ENCODE measurements at places on chromosomes 7 and 10. TPM values are rescaled to one million over a fixed set of nuclear protein-coding genes. Genes with fewer than 3 reads are reported as not detected.
A peak's percentile ranks its signal among the peaks of the same experiment; 100 is the strongest.

Gene CISD1
- total RNA-seq: 5.5 TPM

Gene TFPI2
- total RNA-seq: 27.7 TPM

Gene PDE1C
- total RNA-seq: 25.8 TPM

Gene CPA2
- 1.9 TPM for total RNA-seq

Gene CYP51A1
- 93.4 TPM for total RNA-seq

Gene OR2AE1
- 0.96 TPM for total RNA-seq

Gene PLXNA4
- total RNA-seq: 34.9 TPM

Gene C10orf53
- total RNA-seq: 1.2 TPM

Gene SLC18A2
- total RNA-seq: 4.1 TPM

DNA sequence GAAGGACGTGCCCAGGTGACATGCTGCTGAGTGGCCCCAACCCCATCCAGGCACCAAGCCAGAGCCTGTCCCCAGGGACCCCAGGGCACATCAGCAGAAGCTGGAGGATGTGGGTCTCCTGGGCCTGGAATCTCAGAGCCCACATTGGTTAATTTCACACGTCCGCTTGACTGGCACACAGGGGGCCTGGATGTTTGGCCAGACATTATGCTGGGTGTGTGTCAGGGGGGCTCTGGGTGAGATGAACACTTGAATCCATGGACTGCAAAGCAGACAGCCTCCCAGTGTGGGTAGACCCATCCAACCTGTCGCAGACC lies 79.1 kb upstream of the RET start:
- no peak for DNase-seq

DNA sequence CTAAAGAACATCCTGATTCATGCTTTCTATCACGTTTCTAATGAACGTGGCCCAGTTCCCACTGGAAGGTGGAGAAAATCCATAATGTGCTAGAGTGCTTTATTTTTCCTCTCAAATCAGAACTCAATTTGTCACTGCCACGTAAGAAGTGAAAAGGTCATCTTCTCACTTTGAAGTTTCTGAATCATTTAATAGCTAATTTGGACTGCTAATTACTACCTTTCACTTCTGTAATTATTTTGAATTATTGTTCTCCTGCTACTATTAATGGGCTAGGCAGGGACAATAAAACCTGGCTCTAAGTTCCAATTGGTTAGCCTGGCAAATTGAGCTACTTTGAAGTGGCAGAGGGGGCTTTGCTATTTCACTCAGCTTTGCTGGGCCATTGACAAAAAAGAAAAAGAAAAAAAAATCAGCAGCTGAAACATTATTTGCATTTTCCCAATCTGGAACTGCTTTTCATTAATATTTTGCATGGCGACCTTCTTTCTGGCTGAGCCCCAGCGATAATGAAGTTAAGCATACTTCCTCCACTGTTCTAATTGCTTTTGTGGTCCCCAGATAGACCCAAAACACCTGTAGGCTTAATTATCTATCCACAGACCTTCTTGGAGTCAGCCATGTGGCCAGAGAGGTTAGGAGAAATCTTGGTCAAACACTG lies 264.2 kb downstream of the SEC23IP start:
- no peak for DNase-seq

DNA sequence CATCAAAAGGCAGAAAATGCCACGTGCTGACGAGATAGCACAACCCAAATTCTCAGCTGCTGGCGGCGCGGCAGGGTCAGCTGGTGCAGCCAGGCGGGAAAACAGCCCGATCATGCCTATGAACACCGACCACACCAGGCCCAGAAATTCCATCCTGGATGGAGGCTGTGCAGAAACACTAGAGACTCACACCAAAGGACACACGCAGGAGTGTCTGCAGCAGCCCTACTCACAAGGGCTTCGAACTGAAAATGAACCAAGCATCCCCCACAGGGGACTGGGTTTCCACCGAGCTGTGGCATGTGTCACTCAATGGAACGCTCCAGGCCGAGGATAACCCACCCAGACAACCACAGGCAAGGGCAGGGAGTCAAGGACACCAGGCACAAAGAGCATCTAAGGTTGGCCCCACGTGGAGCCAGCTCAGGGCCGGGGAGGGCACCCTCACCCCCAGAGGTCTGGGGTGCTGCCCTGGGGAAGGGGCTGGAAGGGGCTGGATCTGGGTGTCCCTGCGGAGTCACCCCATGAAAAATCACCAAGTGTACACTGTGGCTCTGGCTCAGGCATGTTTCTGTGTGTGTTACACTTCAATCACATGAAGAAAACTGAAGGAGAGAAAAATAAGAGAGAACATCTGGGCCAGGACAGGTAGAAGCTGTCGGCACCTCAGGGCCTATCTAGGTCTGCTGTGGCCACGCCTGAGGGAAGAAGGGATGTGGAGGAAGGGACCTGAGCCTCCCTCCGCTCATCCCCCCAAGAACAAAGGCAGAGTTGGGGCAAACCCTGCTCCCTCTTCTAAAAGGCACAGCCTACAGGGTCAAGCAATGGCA lies 33.0 kb downstream of the RASGEF1A start:
- no peak for DNase-seq

DNA sequence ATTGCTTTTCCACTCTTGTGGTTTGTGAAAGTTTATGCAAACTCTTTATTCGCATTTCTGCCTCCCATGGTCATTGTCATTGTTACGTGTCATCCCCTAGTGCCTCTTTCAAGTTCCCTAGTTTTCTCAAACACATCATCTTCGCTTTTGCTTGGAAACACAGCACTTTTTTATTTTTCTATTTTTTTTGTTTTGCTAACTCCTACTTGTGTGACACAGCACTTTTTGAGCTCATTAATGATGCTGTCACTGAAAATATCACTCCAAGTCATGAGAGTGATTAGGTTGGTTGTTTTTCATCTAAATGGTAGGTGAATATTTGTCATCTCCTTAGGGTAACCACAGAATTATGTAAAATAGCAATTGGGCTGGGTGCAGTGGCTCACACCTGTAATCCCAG lies 8.5 kb upstream of the STX1A start:
- DNase-seq: no peak

GRCh38 chr7:70857793-70858545 lies 274.0 kb upstream of the GALNT17 start:
- DNase-seq: no peak

GRCh38 chr7:106524690-106525059 lies 136.3 kb downstream of the CCDC71L start:
- no peak for DNase-seq

DNA sequence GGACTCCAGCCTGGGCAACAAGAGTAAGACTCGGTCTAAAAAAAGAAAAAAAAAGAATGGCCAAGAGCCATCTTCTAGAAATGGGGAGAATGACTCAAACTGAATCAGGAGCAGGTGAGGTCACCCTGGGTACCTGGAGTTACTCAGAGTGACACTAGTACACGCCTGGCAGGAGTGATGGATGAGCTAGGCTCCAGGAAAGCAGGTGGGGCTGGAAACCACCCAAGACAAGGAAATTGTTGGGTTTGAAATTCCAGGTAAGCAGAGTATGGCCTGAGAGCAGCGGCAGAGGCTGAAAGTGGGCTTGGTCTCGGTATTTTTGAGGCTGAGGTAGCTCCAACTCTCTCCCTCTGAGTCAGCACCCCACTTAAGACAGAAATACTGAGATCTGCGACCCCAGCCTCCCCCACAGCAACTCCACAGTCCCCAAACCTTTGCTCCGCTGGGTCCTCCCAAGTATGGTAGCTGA lies 18.5 kb downstream of the DDIT4 start:
- peak; percentile 74 for DNase-seq

GRCh38 chr10:124705381-124705740 lies 38.8 kb downstream of the FAM53B start:
- DNase-seq: no peak

GRCh38 chr7:123974326-123974908 lies 49.4 kb downstream of the SPAM1 start:
- peak; percentile 4 for DNase-seq

GRCh38 chr10:110495731-110496552 lies 1.8 kb upstream of the DUSP5 start:
- DNase-seq: peak; percentile 40

GRCh38 chr7:17608114-17608833 lies 309.8 kb downstream of the AHR start:
- DNase-seq: no peak

GRCh38 chr10:75950997-75951589 lies 519.7 kb downstream of the LRMDA start:
- DNase-seq: no peak

DNA sequence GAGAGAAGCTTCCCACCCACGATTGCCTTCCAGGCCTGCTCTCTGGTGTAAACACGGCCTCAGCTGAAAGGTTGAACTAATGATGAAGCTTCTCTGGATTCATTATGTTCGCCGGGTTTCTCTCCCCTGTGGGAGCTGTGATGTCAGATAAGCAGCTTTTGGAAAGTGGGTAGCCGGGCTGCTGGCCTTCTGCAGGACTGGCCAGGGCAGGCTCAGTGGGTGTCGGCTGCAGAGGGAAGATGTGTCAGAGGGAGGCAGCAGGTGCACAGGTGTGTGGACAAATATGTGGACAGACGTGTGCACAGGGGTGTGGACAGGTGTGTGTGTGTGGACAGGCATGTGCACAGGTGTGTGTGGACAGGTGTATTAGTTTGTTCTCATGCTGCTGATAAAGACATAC lies 28.5 kb upstream of the PSMG3 start:
- DNase-seq: no peak

- no peak for DNase-seq
Observed at GRCh38 chr10:101478956-101479355, 109.1 kb downstream of the POLL start.

GRCh38 chr10:73644015-73644743 lies 2.9 kb upstream of the MYOZ1 start:
- peak; percentile 71 for DNase-seq

- no peak for DNase-seq
Observed at GRCh38 chr7:138027100-138027499, 25.2 kb upstream of the CREB3L2 start.

DNA sequence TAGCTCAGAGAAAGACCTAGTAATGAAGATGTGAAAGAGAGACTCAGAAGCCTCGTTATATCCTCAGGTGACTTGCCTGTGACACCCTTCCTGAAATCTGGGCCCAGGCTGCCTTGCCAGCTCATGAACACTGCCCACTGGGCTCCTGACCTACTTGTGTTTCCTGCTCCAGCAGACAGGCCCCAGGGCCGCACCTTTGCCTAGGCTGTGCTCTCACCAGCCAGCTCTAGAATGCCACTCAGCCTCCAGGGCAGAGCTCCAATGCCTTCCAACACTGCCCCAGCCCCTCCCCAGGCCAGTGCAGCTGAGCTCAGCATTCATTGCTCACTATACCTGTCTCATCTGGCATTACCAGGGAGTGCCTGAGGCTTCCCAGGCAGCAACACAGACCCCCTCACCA lies 94.3 kb downstream of the DLG5 start:
- DNase-seq: no peak

DNA sequence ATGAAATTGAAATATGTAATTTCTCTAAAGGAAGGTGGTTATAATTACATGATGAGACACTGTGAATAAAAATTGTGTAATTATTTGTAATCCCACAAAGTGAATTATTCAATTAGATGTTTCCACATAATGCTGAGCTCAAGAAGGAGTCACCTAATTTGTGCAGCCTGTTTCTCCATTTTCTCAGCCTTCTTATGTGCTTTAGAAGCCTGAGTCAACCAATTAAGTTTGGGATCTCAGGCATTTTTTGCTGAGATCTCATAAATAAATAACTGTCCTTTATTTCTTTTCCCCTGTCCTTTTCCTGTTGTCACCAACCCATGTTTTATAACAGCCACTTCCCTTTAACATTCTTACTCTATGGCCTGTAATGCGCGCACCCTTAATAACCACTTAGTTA lies 506.5 kb upstream of the SEMA3D start:
- no peak for DNase-seq

- no peak for DNase-seq
Observed at GRCh38 chr10:36303896-36304295, 661.8 kb upstream of the FZD8 start.

DNA sequence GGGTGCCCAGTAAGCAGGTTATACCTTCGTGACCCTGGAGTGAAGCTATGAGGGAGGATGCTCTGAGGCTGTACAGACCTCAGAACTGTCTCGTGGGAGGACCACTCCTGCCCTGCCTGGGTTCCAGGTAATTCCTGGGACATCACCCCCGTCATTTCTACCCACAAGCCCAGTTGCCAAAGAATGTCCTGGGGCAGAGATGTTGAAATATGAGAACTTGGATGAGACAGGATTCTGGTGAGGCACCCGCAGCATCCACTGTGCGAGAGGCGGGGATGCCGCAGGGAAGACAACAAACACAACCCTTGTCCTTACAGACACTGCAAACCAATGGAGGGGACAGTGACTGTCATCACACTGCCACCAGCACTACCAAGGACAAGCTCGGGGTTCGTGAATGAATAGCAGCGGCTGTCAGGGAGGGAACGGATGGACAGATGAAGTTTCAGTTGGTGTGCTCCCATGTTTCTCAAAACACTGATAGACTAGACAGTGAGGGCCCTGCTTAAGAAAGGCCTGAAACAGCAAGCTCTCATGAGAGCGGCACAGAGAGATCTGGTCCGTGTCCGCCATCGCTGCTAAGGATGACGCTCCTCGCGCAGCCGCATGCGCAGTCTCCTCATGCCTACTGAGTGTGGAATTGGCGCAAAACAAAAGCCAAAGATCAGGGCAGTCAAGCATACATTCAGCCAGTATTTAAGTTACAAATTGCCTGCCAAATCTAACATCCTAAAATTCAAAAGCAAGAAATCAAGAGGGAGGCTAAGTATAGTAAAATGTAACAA lies 82.0 kb upstream of the RHEB start:
- no peak for DNase-seq

DNA sequence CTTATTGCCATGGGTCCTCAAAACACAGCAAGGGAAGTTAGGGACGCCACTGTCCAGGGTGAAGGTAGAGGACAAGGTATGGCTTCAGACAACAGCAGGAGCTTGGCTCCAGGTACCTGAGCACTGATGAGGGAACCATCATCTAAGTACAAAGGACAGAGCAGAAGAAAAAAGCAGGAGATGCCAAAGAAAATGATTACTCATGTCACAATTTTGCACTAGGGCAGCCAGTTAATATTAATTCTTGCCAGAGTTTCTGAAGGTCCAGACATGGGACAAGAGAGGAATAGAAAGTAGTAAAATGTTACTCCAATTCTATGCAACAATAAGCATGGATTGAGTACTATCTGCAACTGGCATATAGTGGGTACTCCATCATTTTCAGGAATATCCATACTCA lies 14.1 kb downstream of the PTN start:
- DNase-seq: no peak

DNA sequence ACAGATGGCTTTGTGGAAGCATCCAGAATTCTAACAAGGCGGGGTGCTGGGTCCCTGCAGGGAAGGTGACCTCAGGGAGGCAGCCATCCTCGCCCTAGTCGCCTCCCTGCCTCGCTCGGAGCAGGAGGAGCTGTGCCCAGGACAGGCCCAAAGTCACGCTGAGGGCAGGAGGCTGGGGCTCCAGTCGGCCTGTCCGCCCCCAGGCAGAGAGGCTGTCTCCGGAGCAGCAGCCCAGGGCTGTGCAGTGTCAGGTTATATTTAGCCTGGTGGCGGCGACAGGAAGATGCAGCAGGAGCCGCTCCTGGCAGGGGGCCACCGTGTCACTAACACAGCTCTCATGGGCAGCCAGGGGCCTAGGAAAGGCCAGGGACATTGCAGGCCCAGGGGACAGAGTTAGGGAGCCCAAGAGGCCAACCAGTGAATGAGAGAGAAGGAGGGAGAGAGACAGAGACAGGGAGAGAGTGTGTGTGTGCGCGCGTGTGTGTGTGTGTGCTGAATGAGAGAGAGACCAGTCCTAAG lies 13.5 kb downstream of the KCNH2 start:
- DNase-seq: no peak

GRCh38 chr10:33183655-33184054 lies 150.8 kb downstream of the NRP1 start:
- DNase-seq: no peak

All from umbilical cord (tissue), 2 donors.